Uterus (tissue), 4 donors: ENCODE measurements at places on chromosomes 1 and 21.

DNA sequence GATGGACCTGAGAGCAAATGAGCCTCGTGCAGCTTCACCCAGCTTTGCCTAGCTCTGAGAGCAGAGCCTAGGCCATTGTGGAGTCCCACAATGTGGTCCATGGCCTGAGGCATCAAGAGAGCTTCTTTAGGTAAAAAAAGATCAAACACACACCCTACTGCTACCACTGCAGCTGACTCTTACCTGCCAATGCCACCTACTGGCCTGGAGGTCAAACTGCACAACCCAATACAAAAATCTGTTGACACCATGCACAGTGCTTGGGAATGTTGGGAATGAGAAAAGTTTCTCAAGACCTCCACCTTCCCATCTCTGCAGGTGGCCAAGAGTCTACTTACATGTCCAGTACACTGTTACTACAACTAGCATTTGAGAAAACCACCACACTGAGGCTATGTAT lies 60.6 kb downstream of the UCHL5 start:
- no peak for DNase-seq

DNA sequence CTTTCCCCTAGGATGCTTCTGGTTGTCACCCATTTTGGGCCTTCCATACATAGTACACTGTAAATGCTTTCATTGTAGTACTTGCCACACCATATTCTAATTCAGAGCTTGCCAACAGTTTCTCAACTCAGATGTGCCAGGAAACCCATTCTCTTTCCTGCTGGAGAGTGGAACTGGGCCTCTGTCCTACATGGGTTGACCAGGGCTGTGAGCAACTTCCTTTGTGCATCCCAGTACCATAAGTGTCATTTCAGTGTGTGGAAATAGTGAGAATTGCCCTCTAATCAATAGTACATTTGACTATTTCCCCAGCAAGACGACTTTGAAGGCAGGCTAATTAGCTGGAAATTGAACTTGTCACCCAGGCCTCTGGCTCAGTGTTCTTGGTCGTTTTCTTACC lies 74.8 kb downstream of the MTR start:
- no peak for DNase-seq

DNA sequence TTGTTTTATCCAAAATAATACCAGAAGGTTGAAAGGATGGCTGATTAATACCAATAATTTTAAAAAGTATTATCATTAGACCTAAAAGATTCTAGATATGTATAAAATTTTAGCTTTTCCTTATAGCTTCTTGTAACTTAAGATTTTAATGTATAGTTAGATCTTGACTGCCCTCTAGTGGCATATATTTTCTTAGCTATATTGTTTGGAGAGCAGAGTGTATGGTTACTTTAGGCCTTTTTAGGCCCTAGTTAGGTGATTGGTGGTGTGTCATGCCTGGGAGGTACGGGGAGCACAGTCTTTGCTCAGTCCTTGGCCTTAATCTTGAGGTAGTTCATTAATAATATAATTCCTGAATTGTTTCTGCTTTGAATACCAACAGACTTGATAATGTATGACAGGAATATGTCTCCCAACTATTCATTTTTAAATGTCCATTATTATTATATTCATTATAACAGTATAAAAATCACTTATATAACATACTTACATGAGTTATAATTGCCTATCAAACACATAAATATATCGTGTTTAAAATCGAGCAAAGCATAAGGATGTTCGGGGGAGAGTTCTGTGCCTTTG lies 328.4 kb downstream of the ZP4 start:
- no peak for DNase-seq

DNA sequence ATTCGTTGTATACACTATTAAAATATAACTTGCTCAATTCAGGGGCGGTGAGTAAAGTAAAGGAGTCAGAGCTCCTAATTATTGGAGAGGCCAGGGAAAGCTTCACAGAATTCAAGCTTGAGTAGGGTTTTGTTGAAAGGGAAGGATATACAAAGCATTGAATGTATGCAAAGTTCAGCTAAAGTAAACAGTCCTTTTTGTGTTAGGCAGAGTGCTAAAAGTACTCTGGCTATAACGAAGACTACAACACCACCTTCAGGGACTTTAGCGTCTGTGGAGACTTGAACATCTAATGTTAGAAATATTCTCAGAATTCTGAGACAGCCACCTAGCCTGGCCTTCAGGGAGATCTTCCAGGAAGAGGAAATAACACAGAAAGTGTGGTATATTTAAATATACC lies 1.1 kb downstream of the FALEC start:
- no peak for DNase-seq

GRCh38 chr1:73839922-73840321 lies 358.1 kb downstream of the LRRIQ3 start:
- no peak for DNase-seq

DNA sequence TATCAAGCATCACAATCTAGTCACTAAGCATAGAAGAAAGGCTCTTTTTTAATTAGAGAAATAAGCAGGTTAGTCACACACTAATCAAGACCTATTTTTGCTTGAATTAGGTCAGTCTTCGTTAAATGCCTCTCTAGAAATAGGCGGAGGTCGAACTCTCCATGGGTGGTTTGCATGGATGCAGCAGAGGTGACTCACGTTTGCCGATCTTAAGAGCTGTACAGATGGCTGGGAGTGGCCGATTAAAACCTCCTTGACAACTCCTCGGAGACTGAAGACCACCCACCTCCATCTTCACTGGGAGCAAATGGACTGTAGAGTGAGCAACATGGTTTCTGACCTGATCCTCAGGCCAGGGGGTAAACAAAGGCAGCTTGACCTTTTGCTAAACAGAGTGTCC lies 249.3 kb downstream of the ZNF648 start:
- DNase-seq = no peak

DNA sequence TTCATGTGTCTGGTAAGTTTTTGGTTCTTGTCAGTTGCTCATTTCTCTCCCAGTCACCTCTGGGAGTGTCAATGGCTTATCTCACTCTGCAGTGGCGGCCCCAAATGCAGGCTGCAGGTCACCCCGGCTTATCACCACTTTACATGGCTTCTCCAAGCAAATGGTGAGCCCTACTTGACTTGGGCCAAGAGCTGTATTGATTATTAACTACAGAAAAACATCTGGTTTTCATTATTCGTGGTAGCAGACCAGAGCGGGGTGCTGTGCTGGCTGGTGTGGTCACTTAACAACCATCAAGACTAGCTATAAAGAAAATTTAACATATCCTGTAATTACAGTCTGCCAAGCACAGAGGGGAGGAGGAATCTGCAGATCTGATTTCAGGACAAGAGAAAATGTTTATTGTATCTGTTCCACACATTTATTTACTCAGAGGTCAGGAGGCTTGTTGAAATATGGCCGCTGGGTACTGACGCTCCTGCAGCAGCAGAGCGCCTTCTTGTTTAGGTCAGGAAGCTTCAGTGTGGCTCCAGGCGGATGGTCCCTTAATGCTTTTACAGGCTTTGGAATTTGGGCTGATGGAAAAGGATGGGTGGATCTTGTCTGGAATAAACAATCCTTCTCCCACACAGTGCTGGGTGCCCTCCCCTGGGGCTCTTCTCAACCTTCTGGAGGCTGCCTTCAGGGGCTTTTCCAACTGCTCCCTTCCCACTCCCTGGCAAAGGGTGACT lies 87.8 kb downstream of the HLX start:
- no peak for DNase-seq

- no peak for DNase-seq
Observed at GRCh38 chr1:202516434-202516877, 168.0 kb downstream of the PPP1R12B start.

- DNase-seq = no peak
Observed at GRCh38 chr21:38909109-38909508, 103.4 kb downstream of the ETS2 start.

DNA sequence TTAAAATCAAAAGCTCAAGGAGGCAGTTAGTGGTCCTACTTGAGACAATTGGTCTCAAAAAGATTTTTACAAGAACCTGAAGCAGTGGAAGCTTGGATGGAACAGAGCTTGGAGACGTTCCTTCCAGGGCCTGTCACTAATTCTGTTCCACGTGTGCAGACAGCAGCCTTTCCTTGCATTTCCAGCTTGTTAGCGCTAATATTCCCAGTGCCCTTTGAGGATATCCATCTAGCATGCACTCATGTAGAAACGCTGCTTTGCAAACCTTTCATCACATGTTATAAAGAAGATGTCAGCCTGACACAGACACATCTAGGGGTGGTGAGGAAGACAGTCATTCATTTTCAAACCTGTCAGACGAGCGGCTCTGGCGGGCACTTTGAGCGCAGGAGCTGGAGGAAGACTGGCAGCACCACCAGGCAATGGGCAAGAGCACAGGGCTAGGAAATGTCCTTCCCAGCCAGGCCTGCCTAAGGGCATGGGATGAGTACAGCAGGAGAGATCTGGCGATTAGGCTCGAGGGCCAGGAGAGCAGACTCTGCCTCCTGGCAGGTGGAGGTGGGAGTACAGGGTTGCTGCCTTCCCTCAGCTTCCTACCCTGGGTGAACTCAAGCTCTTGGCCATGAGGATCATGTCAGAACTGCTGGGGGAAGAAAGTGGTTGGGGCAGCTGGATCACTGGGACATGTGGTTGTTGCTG lies 55.5 kb downstream of the CASQ2 start:
- DNase-seq = no peak

- no peak for DNase-seq
Observed at GRCh38 chr1:36889478-36890226, 144.7 kb downstream of the GRIK3 start.

DNA sequence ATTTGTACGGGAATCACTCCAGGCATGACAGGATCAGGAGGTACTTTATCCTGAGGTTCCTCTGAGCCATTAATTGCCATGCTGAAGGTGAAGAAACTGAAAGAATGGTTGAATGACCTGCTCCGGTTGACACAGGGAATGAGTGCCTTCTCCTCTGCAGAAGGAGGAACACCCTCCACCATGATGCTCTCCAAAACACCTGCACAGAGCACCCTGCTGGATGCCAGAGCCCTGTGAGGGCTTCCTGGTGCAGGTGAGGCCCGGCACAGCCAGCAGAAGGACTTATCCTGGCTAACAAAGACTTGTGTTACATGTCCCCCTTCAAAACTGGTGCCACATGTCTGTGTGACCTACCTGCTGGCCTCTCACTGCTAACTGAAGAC lies 14.3 kb upstream of the LBR start:
- DNase-seq = no peak

- DNase-seq = no peak
Observed at GRCh38 chr1:152347116-152347728, 12.6 kb downstream of the FLG2 start.

GRCh38 chr1:1013922-1014648 lies 788 bp downstream of the ISG15 start:
- DNase-seq = no peak

DNA sequence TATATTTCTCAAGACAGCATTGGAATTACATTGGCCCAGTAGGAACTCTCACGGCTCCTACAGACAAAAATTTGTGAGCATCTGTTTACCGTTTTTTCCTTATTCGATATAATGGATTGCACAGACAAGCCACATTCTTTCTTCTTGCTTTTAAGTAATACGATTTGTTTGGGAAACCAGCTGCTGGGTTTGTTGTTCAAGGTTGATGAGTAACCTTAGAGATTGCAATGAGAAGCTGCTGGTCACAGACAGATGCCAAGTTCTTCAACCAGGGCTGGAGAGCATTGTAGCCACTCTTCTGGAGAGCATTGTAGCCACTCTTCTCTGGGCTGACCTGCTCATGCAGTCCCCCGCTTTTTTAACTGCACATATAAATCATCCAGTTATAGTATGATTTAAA lies 1.4 kb upstream of the MIA3 start:
- peak; percentile 35 for DNase-seq

- no peak for DNase-seq
Observed at GRCh38 chr1:243286409-243287122, 30.7 kb downstream of the SDCCAG8 start.

- DNase-seq = no peak
Observed at GRCh38 chr1:11558871-11559590, 80.1 kb downstream of the DISP3 start.
